T-helper 17 cell (primary cell): ENCODE measurements at places on chromosomes 2 and 18. TPM values are rescaled to one million over a fixed set of nuclear protein-coding genes. Genes with fewer than 3 reads are reported as not detected.

GRCh38 chr18:7164323-7165004 is 46.9 kb upstream of the LAMA1 start:
- H3K36me3 ChIP-seq, result no peaks in the 10 kb centered on the region
- no peaks in the 10 kb centered on the region for H3K4me1 ChIP-seq
- H3K27me3 ChIP-seq, result peaks cover 6% of the 10 kb centered on the region

DNA sequence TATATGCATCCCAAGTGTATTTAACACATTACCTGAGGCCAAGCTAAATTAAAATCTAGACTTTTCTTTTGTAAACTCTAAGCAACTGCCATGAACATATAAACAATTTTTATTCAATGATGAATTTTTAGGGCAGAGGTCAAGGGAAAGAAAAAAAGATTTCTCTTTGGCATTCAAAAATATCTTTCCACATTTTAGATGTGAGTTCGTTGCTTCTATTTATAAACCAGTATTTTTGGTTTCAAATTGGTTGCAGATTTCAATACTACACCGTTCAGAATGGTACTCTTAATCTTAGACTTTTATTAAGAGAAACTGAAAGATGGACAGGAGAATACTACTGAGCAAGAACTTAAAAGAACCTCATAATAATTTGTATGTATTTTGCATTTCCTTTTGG is 293.6 kb upstream of the CCDC68 start:
- no peak for DNase-seq
- no peak overlapping the region for H3K27ac ChIP-seq
- no peaks in the 10 kb centered on the region for H3K36me3 ChIP-seq
- no peaks in the 10 kb centered on the region for H3K27me3 ChIP-seq
- H3K4me3 ChIP-seq, result no peak overlapping the region

DNA sequence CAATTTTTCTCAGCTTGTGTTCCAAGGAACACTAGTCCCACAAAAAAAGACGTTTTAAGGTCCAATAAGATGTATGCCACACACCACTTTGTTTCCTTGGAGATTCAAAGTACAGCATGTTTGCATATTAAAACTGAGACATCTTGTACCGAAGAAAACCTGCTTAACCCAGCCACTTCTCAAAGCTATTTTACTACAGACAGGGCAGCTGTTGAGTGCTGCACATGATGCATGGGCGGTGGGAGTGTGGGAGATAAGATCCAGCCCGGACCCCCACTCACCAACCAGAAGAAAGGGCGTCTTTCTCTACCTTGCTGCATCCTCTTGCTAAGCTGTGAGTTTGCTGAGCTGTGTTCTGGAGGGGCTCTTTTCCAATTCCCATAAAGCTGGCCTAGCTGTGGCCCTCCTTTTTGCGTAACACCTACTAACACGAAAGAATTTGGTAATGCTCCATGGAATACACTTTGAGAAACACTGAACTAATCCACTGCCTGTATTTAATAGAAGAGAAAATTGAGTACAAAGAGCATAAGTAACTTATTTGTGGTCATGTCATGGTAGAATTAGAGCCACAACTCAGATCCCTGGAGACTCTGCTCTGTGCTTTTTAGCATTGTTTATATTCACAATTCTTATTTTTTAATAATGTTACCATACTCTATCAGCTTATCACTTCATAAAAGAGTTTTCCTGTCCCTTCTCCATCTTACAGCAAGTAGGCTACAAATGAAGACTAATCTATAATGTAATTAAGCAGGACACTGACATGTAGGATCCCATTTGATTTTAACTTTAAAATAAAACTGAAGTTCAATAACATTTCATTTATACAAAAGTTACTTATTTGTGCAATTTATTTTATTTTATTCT is 90.0 kb downstream of the PLEKHM3 start:
- DNase-seq, result no peak
- peaks cover 8% of the 10 kb centered on the region for H3K4me1 ChIP-seq
- no peak overlapping the region for H3K4me3 ChIP-seq
- H3K27ac ChIP-seq, result no peak overlapping the region

GRCh38 chr2:119821266-119821665 is 61.5 kb downstream of the PTPN4 start:
- no peak overlapping the region for H3K4me3 ChIP-seq
- peaks cover 10% of the 10 kb centered on the region for H3K36me3 ChIP-seq
- H3K4me1 ChIP-seq, result peaks cover 36% of the 10 kb centered on the region

DNA sequence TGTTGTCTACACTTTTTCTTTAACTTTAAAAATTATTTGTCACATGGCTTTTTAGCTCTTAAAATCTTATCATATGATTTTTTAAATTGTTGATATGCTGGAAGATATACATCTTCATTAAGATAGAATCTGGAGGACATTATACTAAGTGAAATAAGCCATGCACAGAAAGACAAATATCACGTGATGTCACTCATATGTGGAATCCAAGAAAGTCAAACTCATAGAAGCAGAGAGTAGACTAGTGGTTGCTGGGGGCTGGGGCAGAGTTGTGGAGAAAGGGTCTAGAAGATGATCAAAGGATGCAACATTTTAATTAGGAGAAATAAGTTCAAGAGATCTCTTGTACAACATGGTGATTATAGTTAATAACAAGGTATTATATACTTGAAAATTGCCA is 280.9 kb downstream of the GULP1 start:
- H3K4me3 ChIP-seq, result no peak overlapping the region
- DNase-seq, result no peak
- H3K4me1 ChIP-seq, result no peaks in the 10 kb centered on the region
- H3K27ac ChIP-seq, result no peak overlapping the region
- H3K27me3 ChIP-seq, result no peaks in the 10 kb centered on the region

- peaks cover 40% of the 10 kb centered on the region for H3K4me1 ChIP-seq
- H3K36me3 ChIP-seq, result no peaks in the 10 kb centered on the region
- H3K27me3 ChIP-seq, result no peaks in the 10 kb centered on the region
- peak overlapping the region; percentile 76 for H3K27ac ChIP-seq
These were observed 133.2 kb upstream of the ID2 start for GRCh38 chr2:8548619-8549150.

GRCh38 chr18:77006305-77007175 is 126.0 kb downstream of the MBP start:
- no peaks in the 10 kb centered on the region for H3K27me3 ChIP-seq
- peak overlapping the region; percentile 21 for H3K4me3 ChIP-seq
- H3K27ac ChIP-seq, result peak overlapping the region; percentile 79
- H3K4me1 ChIP-seq, result peaks cover 35% of the 10 kb centered on the region

GRCh38 chr2:172081221-172082022 is 3.9 kb upstream of the DLX1 start:
- H3K4me3 ChIP-seq, result peak overlapping the region; percentile 33
- peaks cover 90% of the 10 kb centered on the region for H3K27me3 ChIP-seq
- peaks cover 2% of the 10 kb centered on the region for H3K36me3 ChIP-seq
- H3K27ac ChIP-seq, result peak overlapping the region; percentile 92

DNA sequence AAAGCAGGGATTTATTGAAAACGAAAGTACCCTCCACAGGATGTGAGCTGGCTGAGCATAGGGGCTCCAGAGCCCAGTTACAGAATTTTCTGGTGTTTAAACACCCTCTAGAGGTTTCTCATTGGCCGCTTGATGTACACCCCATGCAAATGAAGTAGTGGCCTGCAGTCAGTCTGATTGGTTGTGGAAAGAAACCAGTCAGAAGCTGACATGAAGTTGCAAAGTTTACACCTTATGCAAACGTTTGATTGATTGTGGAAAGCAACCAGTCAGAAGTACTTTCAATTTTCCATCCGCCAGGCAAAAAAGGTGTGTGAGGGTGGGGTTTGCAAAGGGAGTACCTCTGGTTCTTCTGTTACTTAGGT is 62.3 kb downstream of the VWA3B start:
- H3K27me3 ChIP-seq, result peaks cover 14% of the 10 kb centered on the region
- no peak for DNase-seq
- H3K4me3 ChIP-seq, result peak overlapping the region; percentile 37

- H3K4me1 ChIP-seq, result no peaks in the 10 kb centered on the region
- H3K36me3 ChIP-seq, result no peaks in the 10 kb centered on the region
- no peak for DNase-seq
- no peak overlapping the region for H3K27ac ChIP-seq
These were observed 102.0 kb upstream of the PIEZO2 start for GRCh38 chr18:11251229-11251890.

DNA sequence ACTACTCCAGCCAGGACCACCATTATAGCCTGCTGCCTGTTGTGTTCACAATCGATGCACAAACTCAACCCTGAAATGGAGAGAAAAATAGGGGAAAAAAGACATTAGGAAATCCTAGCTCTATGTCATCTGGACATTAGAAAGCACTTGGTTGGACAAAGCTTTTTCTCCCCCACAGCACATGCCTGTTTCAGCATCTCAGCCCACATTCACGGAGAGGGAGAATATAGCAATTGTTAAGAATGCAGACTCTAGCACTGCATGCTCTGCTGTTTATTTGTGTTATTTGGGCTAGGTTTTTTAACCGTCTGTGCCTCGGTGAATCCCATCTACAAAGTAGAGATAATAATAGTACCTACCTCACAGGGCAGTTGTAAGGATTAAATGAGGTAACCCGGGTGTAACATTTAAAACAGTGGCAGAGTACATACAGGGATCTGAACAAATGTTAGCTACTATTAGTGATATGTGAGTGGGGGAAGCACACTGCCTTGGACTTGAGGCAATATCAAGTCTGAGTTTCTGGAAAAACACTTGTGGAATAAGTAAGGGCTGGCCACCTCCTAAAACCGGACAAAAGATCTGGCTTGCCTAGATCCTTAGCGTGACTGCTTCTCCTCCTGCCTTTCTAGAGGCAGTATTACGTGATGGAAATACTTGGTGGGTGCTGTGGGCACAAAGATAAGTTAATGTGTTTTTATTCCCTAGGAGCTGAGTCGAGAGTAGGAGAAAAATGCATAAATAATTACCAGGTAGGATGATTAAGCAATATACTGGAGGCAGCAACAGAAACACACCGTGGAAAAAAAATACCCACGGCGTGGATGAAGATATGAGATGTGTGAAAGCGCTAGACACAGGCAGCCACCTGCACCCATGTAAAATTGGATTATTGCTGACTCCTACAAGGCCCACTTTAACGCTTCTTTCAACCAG is 1.0 kb upstream of the PPP1CB start:
- peaks cover 3% of the 10 kb centered on the region for H3K36me3 ChIP-seq
- H3K4me3 ChIP-seq, result peak overlapping the region; percentile 96
- no peak for DNase-seq
- peak overlapping the region; percentile 96 for H3K27ac ChIP-seq
- H3K27me3 ChIP-seq, result no peaks in the 10 kb centered on the region
- peaks cover 40% of the 10 kb centered on the region for H3K4me1 ChIP-seq

DNA sequence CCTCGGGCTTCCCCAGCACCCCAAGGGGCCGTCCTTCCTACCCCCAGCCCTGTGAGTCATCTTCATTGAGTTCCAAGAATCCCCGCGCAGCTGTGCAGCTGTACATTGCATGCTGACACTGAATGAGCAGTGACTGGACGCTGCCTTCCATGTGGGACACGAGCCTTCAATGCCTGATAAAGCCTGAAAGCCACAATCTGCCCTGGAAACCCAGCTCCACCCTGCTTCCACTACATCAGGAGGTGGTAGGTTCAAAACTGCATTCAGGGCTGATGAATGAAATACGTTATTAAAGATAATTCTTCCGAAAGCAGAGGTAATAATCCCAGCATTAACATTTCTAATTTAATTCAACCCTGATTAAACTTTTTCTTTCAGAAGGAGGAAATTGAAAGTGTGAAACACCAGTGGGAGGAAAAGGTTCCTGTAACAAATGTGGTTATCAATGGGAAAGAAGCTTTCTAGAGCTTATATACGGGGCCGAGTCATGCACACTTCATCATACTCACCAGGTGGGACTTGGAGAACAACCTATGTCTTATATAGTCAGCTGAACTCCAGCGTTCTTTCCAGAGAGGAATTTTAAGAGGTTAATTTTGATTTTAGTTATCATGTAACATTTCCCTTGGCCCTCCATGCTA is 360.1 kb downstream of the LPIN1 start:
- peaks cover 5% of the 10 kb centered on the region for H3K27me3 ChIP-seq
- H3K4me3 ChIP-seq, result no peak overlapping the region
- DNase-seq, result no peak
- no peak overlapping the region for H3K27ac ChIP-seq

DNA sequence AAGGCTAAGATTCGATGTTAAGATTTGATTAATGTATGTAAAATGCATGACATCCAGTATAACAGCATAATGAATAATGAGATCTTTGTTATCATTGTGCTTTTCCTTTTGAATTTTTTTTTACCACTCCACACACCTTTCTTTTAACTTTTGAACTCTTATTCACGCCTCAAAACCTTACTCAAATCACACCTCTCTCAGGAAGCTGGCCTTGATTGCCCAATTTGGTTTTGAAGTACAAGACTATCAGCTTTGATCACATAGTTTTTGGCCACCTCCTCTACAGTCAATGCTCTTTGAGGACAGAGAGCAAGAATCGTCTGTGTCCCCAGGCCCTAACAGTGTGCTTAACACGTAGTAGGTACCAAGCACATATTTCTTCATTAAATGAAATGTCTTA is 29.9 kb upstream of the SLC9A2 start:
- DNase-seq, result no peak
- H3K27ac ChIP-seq, result no peak overlapping the region
- no peaks in the 10 kb centered on the region for H3K36me3 ChIP-seq
- H3K27me3 ChIP-seq, result peaks cover 54% of the 10 kb centered on the region

DNA sequence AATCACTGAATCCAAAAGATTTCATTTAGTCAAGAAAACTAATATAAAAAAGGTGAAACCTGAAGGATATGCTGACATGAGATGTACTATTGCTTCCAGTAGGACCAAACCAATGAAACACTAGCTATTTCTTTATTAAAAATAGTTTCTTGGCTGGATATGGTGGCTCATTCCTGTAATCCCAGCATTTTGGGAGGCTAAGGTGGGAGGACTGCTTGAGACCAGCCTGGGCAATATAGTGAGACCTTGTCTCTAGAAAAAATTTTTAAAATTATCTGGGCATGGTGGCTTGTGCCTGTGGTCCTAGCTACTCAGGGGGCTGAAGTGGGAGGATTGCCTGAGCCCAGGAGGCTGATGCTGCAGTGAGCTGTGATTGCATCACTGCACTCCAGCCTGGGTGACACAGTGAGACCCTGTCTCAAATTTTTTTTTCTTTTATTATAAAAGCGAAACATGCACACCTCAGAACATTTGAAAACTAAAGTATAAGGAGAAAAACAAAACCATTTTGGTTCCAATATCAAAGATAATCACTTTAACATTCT is 266.2 kb downstream of the TGIF1 start:
- H3K36me3 ChIP-seq, result peaks cover 3% of the 10 kb centered on the region
- H3K27ac ChIP-seq, result no peak overlapping the region
- no peak for DNase-seq
- peaks cover 5% of the 10 kb centered on the region for H3K4me1 ChIP-seq
- H3K27me3 ChIP-seq, result peaks cover 35% of the 10 kb centered on the region

Gene KRTCAP3
- 13.6 TPM for total RNA-seq

Gene ZFAND2B
- total RNA-seq, result 65.3 TPM

Gene ZCCHC2
- total RNA-seq, result 71.5 TPM

Gene SLC23A3
- 1.0 TPM for total RNA-seq
